NCI-H2227 treated with DMSO at 0.1 percent for 48 hours (cell line): ENCODE measurements at places on chromosomes 6 and 20.

- DNase-seq: no peak
Observed at GRCh38 chr20:47682916-47683315, 102.4 kb downstream of the SULF2 start.

DNA sequence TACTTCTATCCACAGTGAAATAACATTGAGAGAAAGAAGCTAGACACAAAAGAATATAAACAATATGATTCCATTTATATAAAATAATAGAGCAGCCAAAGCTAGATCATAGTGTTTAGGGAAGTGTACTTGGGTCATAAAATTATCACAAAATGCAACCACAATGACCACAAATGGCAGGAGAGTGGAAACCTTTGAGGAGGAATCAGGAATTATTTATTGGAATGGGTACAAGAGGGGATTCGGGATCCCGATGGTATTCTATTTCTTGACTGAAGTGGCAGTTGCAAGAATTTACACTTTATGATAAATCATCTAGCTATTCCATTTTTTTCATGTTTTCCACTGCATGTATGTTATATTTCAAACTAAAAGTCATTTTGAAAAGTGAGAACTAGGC lies 76.1 kb downstream of the IPCEF1 start:
- no peak for DNase-seq

GRCh38 chr6:26624557-26624956 lies 27.8 kb downstream of the ABT1 start:
- no peak for DNase-seq

DNA sequence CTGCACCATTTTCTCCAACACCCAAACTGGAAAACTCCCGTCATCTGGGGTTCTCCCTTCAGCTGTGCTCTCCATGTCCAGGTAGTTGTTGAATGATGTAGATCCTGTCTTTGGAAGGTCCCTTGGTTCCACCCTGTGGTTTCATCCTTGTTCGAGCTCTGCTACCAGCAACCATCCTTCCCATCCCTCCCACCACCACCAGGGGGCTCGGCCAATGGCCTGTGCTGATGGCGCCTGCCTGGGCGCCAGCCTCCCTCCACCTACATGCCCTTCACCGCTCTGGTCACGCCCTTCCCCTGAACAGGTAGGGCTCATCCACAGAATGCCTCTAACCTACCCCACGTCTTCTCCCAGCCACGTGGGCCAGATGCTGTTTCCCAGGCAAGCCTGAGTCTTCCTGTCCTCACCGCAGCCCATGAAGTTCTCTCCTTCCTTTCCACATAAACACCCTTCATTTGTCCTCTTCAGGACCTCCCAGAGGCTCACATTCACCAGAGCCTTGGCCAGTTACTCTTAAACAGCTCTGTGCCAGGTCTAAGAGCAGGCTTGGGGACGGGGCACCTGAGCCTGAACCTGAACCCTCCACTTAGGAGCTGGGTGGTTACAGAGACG lies 75.1 kb upstream of the DUSP22 start:
- no peak for DNase-seq

DNA sequence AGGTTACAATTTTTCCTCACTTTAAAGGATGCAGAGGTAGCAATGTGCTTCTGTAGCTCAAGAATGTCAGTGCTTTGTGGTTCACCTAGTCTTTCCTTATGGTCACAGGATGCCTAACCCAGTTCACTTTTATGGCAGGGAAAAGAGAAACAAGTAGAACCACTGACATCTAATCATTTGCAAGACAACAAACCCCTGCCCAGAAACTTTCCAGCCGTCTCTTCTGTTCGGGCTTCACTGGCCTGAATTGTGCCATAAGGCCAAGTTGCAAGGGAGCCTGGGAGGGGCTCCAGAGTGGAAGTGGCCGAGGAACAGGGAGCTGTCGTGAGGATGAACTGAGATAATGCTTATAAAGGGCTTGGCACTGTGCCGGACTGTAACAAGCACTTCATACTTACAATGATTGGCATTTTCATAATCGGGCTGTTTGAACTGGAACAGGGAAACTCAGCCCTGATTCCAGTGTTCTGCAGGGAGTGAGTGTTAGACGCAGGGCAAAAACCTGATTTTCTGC lies 212.6 kb downstream of the BCAS1 start:
- peak; percentile 57 for DNase-seq

GRCh38 chr6:3423439-3424184 lies 33.2 kb downstream of the SLC22A23 start:
- DNase-seq: no peak

DNA sequence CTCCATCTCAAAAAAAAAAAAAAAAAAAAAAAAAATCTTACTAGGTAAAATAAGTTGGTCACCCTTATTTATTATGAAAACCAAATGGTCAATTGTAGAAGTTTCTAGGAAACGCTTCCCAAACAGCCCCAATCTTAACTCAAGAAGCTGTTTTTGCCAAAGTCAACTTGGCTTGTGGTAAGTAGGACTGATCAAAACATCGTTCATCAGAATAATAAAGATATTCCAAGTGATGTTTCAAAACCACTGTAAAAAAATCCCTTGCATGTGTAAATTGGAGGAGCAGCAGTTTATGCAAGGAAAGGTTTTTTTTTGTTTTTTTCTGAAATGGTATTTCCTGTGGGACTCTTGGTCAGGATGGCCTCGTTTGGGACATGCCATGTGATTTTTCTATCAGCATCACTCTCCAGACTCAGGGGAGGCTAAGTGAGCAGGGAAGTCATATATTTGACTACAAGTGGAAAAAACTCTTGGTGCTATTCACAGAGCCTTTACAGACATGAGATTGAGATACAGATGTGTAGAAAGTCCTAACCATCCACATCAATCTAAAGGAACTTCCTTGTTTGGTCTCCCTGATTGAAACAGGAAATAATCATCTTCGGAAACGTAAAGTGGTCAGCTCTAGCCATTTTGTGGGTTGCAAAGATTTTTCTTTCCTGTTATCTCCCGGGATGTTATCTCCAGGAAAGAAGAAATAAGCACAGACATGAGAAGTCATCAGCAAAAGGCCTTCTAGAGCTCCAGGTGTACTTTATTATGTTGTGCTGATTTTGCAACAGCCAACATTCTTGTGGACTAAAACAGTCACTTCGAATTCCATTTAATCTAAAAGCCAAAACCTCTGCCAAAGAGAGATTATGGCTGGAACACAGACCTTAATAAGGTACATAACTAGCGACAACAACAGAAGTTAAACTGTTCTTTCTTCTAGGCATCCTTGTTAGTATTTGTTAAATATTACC lies 177.8 kb downstream of the EDN1 start:
- DNase-seq: no peak

- no peak for DNase-seq
Observed at GRCh38 chr20:62692176-62692575, 16.5 kb upstream of the NTSR1 start.

DNA sequence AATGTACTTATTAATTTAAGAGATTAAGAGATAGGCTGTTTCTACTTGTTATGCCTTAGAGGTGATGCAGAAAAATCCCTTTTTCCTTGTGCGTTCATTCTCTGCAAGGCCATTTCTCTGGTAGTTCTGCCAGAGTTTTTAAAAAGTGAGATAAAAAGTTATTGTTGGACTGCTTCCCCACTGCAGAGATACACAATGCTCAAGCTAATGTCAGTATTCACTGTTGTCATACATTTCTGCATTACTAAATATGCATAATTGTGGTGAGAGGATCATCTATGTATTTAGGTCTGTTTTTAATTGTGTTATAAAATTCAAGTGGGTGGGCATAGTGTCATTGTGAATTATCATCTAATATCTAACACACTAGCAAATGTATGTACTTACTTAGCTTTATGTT lies 600.4 kb downstream of the HTR1B start:
- no peak for DNase-seq

DNA sequence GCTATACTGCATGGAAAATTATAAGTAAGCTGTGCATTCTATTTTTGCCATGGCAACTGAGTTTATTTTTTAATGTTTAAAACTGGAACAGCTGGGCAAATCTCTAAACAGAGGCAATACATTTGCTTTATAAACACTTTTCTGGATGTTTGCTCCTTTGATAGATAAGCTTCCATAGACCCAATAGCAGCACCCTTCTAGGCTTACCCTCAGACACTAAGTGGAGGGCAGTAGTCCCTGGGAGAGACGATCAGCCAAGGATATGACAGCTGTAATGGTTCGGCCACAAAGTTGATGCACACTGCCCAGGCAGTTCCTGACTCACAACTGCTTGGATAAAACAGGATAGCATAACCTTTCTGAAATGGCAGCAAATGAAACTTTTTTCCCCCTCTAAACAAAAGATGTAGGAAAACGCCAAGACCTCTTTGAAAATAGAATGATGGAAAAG lies 8.5 kb upstream of the MRPS10 start:
- no peak for DNase-seq

GRCh38 chr6:130447374-130447773 lies 81.6 kb downstream of the TMEM200A start:
- no peak for DNase-seq

DNA sequence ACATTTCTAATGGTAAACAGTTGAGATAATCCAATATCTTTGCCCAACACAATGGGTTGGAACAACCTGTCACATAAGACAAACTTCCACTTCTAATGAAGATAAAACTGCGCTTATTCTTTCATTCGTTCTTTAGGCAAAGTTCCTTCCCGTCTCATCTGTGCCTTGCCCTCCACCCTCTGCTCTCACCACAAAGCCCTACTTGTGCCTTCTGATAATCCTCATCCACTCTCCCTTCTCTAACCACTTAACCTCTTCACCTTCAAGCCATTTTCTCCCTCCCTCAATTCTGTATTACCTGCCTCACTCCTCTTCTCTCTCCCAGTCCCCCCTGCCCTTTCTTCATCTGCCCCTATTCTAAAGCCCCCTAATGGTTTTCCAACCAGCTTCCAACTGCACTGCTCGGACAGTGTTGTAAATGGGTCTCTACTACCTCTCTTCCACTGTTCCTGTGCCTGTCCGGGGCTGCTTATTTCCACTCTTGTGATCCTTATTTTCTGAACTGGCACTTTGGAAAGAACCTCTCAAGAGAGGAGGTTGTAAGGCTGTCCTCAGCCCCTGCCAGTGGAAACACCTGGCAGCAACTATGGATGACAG lies 62.9 kb upstream of the MYB start:
- DNase-seq: no peak

DNA sequence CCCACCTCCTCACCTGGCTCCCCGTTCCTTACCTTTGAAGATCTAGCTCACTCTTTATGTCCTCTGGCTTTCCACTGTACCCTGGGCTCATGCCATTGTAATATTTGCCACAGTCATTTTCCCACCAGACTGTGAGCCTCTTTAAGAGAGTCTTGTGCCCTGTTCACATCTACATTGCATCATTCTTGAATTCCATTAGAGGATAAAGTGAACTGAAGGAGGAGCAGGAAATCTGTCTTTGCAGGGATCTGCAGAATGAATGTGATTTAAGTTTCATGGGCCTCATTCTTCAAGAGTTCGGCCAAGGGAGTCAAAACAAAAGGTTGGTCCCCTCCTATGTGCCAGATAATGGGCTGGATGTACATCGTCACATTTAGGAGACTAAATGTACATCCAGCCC lies 272.6 kb upstream of the CITED2 start:
- DNase-seq: no peak

GRCh38 chr6:3471711-3472110 lies 14.9 kb upstream of the SLC22A23 start:
- no peak for DNase-seq

DNA sequence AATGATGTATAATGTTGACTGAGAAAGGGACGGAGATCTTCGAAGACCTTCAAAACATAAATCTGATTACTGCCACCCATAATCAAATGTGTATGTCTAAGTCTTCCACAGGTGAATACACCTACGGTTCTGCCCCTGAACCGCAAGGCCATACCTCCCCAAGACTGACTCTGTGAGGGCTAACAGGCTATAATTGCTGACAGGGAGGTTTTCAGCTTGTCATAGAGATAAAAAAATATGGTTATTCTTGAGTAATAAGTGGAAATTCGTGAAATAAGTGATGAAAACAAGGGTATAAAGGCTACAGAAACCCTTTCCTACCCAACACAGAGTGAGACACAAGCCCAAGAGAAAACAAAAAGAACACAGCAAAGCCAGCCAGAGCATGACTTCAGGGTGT lies 188.9 kb downstream of the ATXN1 start:
- DNase-seq: no peak
